ENCODE measurements at places on chromosomes 6 and 20. TPM values are rescaled to one million over a fixed set of nuclear protein-coding genes. Genes with fewer than 3 reads are reported as not detected.

The HLA-DOA gene
- total RNA-seq: 3.9 TPM

The VARS2 gene
- 23.9 TPM for total RNA-seq

GRCh38 chr6:53464927-53465460, 79.9 kb downstream of the GCLC start:
- no peak for DNase-seq

GRCh38 chr6:37309692-37310091, 44.1 kb upstream of the RNF8 start:
- no peak for DNase-seq

- DNase-seq: no peak
Measured at GRCh38 chr6:94177429-94177828, 758.1 kb upstream of the EPHA7 start.

DNA sequence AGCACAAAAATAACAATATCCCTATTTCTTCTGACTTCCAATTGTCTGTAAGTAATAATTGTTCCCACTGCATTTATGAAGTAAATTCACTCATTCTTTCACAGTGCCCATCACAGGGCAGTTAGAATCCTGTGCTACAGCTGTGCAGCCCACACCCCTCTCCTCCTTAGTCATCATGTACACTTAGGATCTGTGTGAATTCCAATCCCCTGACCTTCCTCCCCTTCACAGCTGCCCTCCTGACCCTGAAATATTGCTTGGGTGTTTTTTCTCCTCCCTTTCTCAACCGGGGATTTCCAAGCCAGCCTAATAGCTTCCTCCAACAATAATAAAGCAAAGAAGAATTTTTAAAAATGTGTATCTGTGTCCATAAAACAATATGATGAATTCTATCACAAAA, 91.5 kb upstream of the BEND6 start:
- DNase-seq: no peak

DNA sequence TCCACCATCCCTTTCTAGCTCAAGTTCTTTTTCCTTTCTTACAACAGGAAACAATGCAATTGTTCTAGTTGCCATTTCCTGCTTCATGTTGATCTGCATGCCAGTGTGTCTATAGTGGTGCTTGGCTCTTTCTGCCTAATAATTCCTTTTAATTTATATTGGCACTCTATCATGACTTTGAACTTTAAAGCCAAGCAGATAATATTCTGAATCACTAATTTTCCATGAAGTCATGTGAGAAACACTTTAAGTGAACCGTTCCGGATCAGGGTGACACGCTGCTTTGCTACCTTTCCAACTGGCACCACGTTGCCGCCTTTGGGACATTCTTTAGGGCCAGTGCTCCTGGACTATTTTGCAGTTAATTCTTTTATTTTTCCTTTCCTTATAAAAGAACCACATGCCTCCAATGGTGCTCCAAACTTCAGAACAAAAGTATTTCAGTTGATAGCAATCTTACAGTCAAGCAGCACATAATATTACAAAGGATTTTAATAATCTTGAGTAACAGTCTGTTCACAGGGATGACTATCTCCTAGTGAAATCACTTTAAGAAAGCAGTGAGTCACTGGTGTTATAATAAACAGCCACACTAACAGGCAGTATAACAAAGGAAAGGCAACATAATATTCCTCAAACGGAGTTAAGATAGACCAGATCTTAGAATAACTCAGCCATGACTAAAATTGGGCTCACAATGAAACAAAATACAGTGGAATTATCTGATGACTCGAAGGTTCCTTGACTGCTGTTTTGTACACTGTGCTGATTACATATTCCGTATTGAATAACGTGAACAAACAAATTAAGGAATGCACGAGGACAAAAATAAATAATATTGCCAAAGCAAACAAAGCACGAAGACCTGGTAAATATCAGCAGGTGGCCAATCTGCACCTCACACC, 19.0 kb upstream of the BLOC1S5 start:
- peak; percentile 70 for DNase-seq

- DNase-seq: no peak
Measured at GRCh38 chr6:148383658-148384368, 41.2 kb downstream of the SASH1 start.

DNA sequence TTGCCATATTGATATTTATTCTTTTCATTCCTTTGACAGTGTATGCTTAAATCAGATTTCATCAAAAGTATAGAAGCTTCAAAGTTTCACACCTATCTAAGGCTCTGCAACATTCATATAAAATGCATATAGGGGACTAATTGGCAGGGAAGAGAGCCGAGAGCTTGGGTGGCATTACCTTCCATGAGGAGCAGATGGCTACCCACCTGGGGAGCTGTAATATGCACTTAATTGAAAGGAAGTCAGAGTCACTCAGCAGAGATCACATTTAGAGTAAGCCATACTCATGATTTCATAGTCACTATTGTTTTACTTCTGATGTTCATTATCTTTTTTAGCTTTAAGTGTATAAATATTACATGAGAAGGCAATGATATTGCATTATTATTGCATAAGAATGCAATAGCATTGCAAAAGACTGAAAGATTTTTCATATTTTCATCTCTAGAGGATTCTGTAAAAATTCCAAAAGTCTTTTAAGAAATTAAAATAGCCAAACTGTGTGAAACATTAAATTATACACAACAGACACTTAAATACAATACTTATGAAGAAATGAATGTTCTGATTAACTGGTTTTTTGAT, 1305.2 kb downstream of the EPHA7 start:
- no peak for DNase-seq

DNA sequence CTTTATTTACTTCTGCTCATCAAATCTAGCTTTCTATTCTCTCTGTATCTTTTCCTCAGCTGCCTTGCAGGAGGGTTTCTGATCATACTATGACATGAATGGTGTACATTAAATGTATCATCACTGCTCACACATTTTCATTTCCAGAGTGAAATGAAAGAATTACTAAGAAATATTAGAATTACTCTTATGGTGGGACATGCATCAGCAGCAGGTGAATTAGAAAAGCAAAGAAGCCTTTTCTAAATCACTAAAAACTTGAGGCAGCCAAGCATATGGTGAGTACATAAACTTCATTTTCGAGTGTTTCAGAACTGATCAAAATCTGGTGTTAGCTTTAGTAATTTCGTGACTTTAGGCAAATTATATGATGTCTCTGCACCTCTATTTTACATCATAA, 23.6 kb downstream of the IL17A start:
- DNase-seq: no peak
